Spinal cord (tissue), 10 donors: ENCODE measurements at places on chromosomes 3 and 15. TPM values are rescaled to one million over a fixed set of nuclear protein-coding genes. Genes with fewer than 3 reads are reported as not detected.

NPAP1 gene
- 0.44 TPM for total RNA-seq

DNA sequence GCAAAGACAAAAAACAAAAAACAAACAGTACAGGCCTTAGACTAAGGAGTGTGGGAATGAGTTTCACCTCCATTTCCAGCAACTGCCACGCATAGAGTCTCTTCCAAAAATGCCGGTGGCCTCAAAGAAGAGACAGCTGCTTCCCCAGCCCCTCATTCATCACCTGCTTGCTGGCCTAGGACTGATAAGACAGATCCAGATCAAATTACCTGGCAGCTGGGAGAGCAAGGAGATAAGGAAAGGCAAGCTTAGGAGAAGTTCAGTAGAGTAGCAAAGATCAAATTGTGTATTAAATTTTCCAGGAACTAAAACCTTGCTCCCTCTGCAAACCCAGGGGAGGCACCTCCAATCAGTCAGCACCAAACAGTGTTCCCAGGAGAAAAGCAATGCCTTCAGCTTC lies 325.8 kb upstream of the CTNNB1 start:
- no peak overlapping the region for H3K4me3 ChIP-seq
- no peak overlapping the region for H3K27ac ChIP-seq
- H3K27me3 ChIP-seq = no peaks in the 10 kb centered on the region
- no peak for DNase-seq
- peaks cover 29% of the 10 kb centered on the region for H3K4me1 ChIP-seq
- no peaks in the 10 kb centered on the region for H3K36me3 ChIP-seq

SAXO2 gene
- total RNA-seq = 12.0 TPM

ADPGK gene
- 49.6 TPM for total RNA-seq

DNA sequence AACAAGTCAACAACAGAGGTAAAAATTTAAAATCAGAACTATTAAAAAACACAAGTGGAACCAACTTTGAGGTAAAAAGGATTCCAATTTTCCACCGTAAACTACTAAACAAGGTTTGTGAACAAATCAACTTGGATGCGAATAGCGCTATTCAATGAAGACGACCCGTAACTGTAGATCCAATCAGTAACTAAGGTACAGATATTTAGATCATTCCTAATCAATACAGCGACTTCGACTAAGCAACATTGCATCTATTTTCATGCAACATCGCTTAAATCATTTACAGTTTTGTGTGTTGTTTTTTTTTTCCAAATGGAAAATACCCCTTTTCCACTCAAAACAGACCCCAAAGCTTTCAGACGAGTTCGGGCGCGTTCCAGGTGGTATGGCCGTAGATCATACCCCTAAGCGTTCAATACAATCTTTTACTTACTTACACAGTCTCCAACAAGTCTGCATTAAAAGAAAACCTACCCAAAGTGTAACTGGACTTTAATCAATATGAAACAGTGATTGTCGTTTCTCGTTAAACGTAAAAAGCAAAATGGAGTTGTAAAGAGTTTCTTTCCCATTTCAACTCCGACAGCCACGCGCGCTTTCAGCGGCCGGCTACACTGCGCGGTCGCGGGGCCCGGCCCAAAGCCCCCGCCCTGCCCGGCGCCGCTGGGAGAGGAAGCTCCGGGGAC lies 786 bp downstream of the RHOA start:
- peaks cover 25% of the 10 kb centered on the region for H3K4me1 ChIP-seq
- H3K27ac ChIP-seq = peak overlapping the region; percentile 50
- DNase-seq = no peak
- peaks cover 11% of the 10 kb centered on the region for H3K36me3 ChIP-seq
